ENCODE measurements at places on chromosomes 12 and 14. TPM values are rescaled to one million over a fixed set of nuclear protein-coding genes. Genes with fewer than 3 reads are reported as not detected.

DNA sequence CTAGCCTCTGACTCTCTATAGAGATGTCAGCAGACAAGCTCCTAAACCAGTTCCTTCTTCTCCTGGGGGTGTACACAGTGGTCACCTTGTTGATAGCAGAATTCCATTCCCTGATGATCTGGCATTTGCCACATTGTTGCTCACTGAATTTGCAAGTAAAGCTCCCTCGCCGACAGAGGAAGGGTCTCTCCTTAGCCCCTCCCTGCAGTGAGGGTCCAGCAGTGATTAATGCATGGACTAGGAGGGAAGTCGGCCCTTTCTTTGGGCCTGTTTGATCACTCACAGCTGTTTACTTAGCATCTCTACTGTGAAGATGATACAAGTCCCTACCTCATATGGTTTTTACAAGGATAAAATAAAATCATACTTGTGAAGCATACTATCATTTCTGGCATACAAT lies 23.3 kb upstream of the APPL2 start:
- no peak for DNase-seq

GRCh38 chr14:98704441-98704840 lies 567.6 kb downstream of the BCL11B start:
- DNase-seq, result no peak

DNA sequence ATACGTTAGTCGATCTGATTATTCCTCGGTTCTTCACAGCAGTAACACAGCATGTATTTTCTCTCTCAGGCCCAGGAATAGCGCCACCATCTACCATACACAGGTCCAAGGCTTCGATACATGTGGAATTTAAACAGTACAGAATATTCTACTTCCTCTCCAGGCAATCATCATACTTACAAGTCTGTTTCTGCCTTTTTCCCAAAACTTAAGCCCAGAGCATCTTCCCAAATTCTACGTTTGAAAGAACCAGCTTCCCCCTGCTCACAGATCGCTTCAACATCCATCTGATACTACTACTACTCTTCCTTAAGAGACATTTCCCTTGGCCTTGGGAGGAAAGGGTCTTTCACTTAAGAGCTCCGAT lies 626 bp downstream of the TXNDC16 start:
- DNase-seq, result peak; percentile 22

- no peak for DNase-seq
Measured at GRCh38 chr12:65526311-65526710, 247.8 kb downstream of the MSRB3 start.

- DNase-seq, result no peak
Measured at GRCh38 chr12:3292677-3293412, 198.2 kb upstream of the PRMT8 start.

DNA sequence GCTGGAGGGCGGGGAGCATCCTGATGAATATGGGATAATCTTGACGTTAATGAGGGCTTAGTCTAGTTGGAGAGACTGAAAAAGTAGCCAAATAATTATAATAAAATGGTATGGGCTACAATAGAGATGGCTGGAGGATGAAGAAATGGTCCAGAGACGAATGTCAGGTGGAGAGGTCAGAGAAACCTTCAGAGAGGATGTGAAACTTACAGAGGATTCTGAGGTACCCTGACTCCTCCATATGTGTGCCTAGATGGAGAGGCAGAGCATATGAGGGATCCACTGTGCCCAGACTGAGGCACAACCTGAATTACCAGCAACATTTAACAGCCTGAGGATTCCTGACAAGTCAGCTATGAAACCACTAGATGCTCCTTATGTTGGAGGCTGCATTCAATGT lies 417.0 kb downstream of the ATP23 start:
- no peak for DNase-seq

GRCh38 chr12:94941440-94941862 lies 62.0 kb downstream of the NDUFA12 start:
- peak; percentile 57 for DNase-seq

DNA sequence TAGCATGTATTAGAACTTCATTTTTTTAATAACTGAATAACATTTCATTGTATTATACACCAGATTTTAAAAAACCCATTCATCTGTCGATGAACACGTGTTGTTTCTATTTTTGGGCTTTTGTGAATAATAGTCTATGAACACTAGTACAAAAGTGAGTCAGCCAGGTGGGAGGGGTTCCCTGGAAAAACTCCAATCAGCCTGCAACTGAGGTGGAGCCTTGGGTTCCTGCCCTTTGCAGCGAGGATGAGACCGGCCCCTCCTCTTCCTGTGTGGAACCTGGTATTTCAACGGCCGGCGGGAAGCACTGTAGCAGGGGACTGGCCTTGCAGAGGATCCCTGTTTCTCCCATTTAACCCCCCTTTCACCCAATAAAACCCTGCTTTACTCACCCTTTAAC lies 56.1 kb downstream of the LMNTD1 start:
- DNase-seq, result peak; percentile 87

DNA sequence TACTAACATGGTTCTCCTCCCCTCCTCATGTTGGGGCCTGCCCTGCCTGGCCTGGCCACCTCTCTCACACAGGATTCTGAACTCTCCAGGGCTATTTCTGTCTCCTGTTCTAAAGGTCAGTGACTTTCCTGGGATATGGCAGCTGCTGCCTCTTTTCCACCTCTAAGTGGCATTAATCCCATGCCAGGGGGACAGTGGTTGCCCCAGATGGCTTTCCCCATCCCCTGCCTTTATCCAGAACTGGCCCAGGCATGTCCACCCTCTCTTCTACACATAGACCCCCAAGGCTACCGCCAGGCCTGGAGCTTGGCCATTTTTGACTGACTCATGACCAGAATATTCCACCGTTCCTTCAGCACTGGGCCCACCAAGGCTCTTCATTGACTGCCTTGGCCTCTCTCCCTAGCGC lies 90.4 kb downstream of the IRF2BPL start:
- DNase-seq, result no peak

GRCh38 chr12:84994426-84994825 lies 41.7 kb downstream of the TSPAN19 start:
- DNase-seq, result no peak

GRCh38 chr14:31768355-31768754 lies 207.2 kb downstream of the NUBPL start:
- no peak for DNase-seq

DNA sequence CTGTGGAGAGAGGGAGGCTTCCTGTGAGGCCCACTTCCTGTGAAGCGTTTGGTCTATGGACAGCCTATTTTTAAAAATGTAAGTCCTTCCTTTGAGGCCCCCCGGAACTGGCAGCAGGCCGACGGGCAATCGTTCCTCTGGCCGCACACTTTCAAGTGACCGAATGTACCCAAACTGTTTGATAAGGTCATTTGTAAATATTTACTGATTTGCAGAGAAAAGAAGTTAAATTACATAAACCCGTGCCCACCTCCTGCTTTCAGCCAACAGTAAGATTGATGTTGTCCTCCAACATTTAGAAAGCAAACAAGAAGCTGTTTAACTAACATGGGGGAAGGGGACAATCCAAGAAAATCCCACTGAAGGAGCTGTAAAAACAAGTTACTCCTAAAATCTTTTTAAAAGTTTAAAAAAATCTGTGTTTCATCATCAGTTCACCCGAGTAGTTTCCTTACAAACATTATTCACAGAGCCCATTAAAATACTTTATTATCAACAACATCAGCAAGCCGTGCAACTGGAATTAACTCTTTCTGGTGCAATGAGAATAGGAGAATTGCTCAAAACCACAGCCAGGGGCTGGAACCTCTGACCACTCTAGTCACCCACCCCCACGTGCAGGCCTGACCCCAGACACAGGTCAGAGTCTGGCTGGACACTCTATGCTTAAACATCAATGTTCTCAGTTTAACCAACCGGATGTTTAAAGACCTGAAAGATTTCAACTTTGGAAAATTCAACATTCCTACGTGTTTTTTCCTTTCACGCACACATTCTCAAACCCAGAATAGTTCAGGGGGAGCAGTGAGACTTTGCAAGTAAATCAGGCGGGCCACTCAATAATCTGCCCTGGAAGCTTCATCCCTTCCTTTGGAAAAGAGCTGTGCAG lies 65.3 kb downstream of the FOXN3 start:
- DNase-seq, result no peak

GRCh38 chr14:101589486-101590015 lies 28.3 kb downstream of the DIO3 start:
- DNase-seq, result no peak

DNA sequence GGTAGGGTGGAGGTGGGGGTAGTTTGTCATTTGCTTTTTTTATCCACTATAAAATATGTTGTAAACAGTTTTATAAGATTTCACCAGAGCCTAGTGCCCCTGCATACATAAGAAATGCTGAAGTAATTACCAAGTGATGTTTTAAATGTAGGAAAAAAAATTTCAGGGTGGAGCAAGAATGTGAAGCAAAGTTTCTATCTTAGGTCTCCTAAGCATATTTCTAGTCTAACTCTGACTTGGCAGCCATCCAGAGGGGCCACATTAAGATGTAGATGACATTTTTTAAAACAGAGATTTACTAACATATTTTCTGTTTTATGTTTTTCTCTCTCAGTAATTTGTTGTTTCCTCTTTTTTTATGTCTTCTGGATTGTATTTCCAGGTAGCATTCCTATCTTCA lies 15.8 kb upstream of the KRAS start:
- no peak for DNase-seq

- no peak for DNase-seq
Measured at GRCh38 chr12:11743423-11744409, 94.2 kb downstream of the ETV6 start.

GRCh38 chr12:108019862-108020261 lies 109.2 kb upstream of the WSCD2 start:
- no peak for DNase-seq

DNA sequence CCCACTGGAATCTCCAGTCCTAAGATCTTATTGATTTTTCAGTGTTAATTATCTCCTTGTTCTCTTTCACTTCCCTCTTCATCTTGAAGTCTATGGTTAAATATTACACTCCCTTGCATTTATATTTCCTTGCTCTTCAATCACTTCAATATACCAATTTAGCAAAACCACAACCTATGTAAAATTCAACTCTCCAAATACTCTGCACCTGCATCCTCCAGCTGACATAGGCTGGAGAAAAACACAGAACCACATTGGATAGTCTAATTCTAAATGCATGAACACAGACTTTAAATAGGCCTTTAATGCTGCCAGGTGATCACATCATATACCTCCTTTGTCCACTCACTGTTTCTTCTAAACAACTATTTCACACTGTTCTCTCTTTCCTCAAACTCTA lies 253.8 kb upstream of the GARIN6 start:
- DNase-seq, result no peak

GRCh38 chr12:83052890-83053541 lies 366.3 kb downstream of the TMTC2 start:
- DNase-seq, result no peak

DNA sequence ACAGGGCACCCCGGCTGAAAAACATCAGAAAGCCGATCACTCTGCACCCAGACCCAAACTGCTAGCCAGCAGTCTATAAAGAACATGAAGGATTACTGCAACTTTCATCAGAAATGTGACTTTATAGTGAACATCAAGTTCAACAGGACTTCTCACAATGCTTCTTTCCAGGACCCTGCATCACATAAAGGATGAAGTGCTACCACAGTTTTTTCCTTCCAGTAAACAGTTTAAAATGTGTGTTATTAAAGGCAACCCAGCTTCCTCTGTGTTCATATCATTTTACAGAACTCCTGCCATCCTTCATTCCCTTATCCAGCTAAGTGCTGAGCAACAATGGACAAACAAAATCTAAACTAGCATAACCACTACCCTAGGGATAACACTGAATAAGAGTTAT lies 280.3 kb upstream of the DIO2 start:
- DNase-seq, result no peak

- DNase-seq, result peak; percentile 65
Measured at GRCh38 chr14:33475623-33476022, 475.3 kb downstream of the EGLN3 start.

DNA sequence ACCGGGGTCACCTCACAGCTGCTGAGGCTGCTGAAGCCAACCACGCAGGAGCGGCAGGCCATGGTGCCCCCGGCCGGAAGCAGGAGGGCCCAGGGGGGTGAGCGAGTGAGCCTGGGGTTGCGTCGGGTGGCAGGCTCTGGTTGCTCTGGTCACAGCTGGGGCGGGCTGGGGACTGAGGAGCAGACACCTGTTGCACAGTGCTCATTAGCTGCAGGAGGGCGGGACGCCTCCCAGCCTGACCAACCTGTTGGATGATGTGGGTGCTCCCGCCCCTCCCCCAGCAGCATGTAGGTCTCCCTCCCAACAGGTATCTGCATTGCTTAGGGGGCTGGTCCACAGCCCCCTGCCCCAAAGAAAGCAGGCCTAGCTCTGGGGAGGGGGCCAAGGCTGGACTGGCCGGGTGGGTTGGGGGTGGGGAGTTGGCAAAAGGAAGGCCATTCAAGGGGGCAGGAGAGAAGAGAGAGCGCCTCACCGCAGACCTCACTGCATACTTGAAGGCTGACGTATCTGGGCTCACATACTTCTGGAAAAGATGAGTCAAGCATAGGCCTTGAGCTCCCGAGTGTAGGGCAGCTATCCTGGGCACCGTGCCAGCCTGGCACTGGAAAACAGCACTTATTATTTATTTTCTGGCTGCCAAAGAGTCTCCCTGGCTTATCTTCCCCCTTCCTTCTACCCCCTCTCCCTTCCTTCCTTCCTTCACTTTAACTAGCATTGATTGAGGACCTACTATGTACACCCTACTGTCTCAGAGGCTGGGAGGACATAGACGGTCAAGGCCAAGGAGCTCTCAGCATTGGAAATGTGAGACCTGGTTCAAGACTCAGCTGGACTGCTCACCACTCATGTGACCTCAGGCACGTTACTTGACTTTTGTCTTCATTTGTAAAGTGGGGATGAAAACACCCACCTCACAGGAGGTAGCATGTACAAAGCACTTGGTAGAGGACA lies at the start of gene KRT80:
Gene KRT80, minus strand, starts transcription at position 174 of the 951 bp plus-strand sequence. Its CDS starts 112 bp downstream, at position 62.
- peak; percentile 99 for DNase-seq

Gene LRRC10
- not detected for total RNA-seq

Gene PRKD1
- total RNA-seq, result 4.0 TPM

Gene XRCC3
- 24.4 TPM for total RNA-seq

Gene EXOC5
- 75.1 TPM for total RNA-seq

Gene MDP1
- 6.4 TPM for total RNA-seq

Gene RIMBP2
- total RNA-seq, result not detected

Gene SLC25A21
- not detected for total RNA-seq

Gene ASB2
- total RNA-seq, result not detected

Gene CLEC1A
- total RNA-seq, result not detected

Gene DBX2
- not detected for total RNA-seq

Gene SFSWAP
- 21.9 TPM for total RNA-seq

Gene GLS2
- total RNA-seq, result not detected

Gene PARPBP
- 42.4 TPM for total RNA-seq

Measured in A172 (cell line).